Karpas-422 (cell line): ENCODE measurements at places on chromosomes 2 and 18.

- H3K36me3 ChIP-seq: no peaks in the 10 kb centered on the region
- DNase-seq: no peak
- H3K4me1 ChIP-seq: no peaks in the 10 kb centered on the region
- H3K4me3 ChIP-seq: no peak overlapping the region
- H3K27me3 ChIP-seq: no peaks in the 10 kb centered on the region
These were observed 205.9 kb upstream of the ARL4C start for GRCh38 chr2:234702731-234703225.

- no peak overlapping the region for H3K4me3 ChIP-seq
- H3K27me3 ChIP-seq: no peaks in the 10 kb centered on the region
- no peak for DNase-seq
- H3K4me1 ChIP-seq: no peaks in the 10 kb centered on the region
These were observed 41.0 kb downstream of the SLC66A3 start for GRCh38 chr2:11196246-11196645.

DNA sequence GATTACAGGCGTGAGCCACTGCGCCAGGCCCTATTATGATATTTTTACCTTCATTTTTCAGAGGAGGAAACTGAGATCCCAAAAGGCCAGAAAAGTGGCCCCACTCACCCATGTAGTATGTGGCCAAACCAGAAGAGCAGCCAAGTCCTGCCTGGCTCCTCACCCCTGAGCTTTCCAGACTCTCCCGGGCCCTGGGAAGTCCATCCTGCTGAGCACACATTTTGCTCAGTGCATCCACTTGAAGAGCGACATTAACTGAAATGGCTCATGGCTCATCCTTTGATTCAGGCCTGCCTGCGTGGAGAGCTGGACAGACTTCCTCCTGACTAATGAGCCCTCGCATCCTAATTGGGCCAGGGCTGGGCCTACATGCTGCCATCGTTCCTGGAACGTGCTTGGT, 9.5 kb upstream of the NGEF start:
- H3K4me1 ChIP-seq: no peaks in the 10 kb centered on the region
- no peak for DNase-seq
- no peaks in the 10 kb centered on the region for H3K27me3 ChIP-seq
- no peak overlapping the region for H3K4me3 ChIP-seq

GRCh38 chr2:237653776-237654558, 26.6 kb downstream of the LRRFIP1 start:
- no peak overlapping the region for H3K4me3 ChIP-seq
- no peak overlapping the region for H3K27ac ChIP-seq
- H3K27me3 ChIP-seq: no peaks in the 10 kb centered on the region
- peaks cover 5% of the 10 kb centered on the region; the same call in 1 of the 2 replicates for H3K4me1 ChIP-seq
- DNase-seq: no peak
- no peaks in the 10 kb centered on the region for H3K36me3 ChIP-seq

DNA sequence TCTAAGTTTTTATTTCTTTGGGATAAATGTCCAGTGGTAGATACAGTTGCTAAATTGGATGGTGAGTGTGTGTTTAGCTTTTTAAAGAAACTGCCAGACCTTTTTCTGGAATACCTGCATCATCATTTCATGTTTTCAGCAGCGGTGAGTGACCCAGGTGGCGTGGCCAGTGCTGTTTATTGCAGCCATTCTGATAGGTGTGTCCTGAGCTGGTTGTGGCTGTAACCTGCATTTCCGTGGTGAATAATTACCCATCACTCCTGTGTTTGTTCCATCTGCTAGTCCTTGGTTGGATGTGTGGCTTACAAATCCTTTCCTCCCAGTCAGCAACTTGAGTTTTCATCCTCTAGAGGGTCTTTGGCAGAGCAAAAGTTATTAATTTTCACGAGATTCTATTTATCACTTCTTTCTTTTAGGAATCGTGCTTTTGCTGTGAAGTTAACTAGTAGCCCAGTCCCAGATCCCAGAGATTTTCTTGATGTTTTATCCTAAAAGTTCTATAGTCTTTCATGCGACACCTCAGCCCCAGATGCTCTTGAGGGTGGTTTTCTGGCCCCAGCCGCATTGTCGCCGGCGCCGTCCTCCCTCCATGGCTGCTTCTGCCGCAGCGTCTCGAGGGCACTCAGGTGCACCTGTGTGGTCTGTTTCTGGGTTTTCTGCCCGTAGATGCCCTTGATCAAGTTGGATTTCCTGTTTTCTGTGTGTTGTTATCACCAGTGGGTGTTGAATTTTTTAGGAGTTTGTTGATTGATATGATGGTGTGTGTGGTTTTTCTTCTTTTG, 44.9 kb downstream of the CTDP1 start:
- no peak overlapping the region for H3K4me3 ChIP-seq
- H3K36me3 ChIP-seq: peaks cover 85% of the 10 kb centered on the region
- H3K27ac ChIP-seq: no peak overlapping the region
- no peaks in the 10 kb centered on the region for H3K27me3 ChIP-seq
- no peaks in the 10 kb centered on the region for H3K4me1 ChIP-seq

- H3K36me3 ChIP-seq: no peaks in the 10 kb centered on the region
- no peaks in the 10 kb centered on the region; the same call in 1 of the 2 replicates for H3K27me3 ChIP-seq
- H3K4me3 ChIP-seq: no peak overlapping the region
- H3K27ac ChIP-seq: no peak overlapping the region
- DNase-seq: no peak
These were observed 68.2 kb downstream of the CCBE1 start for GRCh38 chr18:59628995-59629394.

DNA sequence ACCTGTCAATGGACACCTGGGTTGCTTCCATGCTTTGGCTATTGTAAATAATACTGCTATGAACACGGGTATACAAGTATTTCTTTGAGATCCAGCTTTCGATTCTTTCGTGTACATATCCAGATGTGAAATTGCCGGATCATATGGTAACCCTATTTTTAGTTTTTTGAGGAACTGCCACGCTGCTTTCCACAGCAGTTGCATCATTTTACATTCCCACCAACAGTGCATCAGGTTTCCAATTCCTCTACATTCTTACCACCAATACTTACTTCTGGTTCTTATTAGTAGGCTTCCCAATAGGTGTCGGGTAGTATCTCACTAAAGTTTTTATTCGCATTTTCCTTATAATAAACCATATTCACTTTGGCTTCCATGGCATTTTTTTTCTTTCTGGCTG, 69.6 kb downstream of the PID1 start:
- no peak overlapping the region for H3K4me3 ChIP-seq
- H3K36me3 ChIP-seq: no peaks in the 10 kb centered on the region
- no peak for DNase-seq

DNA sequence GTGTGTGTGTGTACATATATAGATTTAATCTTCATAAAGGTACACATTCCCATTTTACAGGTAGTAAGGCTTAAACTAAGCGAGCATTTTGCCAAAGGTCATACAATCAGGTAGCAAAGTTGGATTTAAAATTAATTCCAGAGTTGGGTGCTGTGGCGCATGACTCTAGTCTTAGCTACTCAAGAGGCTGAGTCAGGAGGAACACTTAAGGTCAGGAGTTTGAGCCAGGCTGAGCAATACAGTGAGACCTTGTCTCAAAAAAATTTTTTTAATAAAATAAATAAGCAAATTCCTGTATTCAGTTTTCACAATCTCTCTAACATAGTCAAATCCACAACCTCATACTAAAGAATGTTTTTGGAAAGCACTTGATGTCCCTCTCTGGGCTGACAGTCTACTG, 111.5 kb upstream of the LDLRAD4 start:
- no peaks in the 10 kb centered on the region for H3K4me1 ChIP-seq
- no peak overlapping the region for H3K4me3 ChIP-seq
- no peak for DNase-seq
- peaks cover 84% of the 10 kb centered on the region for H3K36me3 ChIP-seq
- no peaks in the 10 kb centered on the region for H3K27me3 ChIP-seq
- H3K27ac ChIP-seq: no peak overlapping the region

DNA sequence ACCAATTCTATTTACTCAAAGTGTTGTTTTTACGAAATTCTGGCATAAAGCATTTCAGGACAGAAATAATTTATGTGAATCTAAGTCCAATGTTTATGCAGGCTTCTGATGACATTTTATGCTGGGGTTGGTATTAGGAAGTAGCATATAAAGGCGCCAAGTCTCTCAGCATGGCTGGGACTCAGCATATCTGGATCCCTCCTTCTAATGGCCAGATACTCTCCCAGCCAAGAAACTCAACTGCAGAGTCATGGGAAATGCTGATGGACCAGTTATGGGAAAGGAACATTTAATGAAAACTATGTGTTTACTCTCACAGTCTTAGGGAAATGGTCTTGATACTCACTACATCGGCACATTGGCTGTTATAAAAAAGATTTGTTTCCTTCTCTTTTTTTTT, 392.2 kb downstream of the ARHGAP15 start:
- DNase-seq: no peak
- H3K36me3 ChIP-seq: 0 out of 2 replicates have a peak, but pooled peaks cover 3% of the 10 kb centered on the region
- no peak overlapping the region for H3K4me3 ChIP-seq

- no peak overlapping the region for H3K4me3 ChIP-seq
- no peaks in the 10 kb centered on the region for H3K27me3 ChIP-seq
These were observed 1092.3 kb downstream of the BCL11A start for GRCh38 chr2:59461127-59461526.

DNA sequence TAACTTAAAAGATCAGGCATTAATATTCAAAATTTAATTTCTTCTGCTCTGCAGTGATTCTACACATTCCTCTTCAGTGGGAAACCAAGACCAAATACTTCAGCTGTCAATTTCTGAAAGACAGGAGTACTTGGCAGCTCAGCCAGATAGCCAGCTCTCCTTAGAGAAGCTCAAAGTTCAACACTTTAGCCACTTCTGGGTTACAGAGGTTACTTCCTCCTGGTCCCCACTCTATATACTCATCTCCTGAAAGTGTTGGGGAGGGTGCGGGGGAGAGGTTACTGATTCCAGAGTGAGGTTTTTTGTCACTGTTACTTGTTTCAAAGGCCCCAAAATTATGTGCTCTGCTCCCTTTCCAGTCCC, 4.1 kb downstream of the CYTIP start:
- peak overlapping the region; percentile 80 for H3K4me3 ChIP-seq
- H3K27me3 ChIP-seq: no peaks in the 10 kb centered on the region
- peak overlapping the region; percentile 92 for H3K27ac ChIP-seq
- H3K4me1 ChIP-seq: peaks cover 92% of the 10 kb centered on the region

DNA sequence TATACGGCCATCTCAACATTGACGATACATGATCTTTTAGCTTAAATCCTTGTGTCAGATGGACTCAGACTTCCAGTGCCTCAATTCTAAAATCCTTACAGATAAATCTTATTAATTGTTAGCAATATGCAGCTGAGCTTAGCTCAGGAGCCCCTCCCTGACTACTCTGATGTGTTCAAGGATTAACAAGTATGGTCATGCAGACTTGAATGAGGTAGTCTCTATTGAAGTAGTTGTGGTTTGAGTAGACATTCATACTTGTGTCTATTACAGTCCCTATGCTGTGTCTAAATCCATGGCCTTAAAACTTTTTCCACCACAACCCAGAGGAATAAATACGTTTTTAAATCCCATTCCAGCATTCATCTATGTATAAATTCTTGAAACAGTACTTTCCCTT, 119.5 kb downstream of the NUP35 start:
- no peak overlapping the region for H3K4me3 ChIP-seq
- no peaks in the 10 kb centered on the region for H3K36me3 ChIP-seq
- no peaks in the 10 kb centered on the region for H3K4me1 ChIP-seq
- no peak overlapping the region for H3K27ac ChIP-seq
- H3K27me3 ChIP-seq: no peaks in the 10 kb centered on the region

DNA sequence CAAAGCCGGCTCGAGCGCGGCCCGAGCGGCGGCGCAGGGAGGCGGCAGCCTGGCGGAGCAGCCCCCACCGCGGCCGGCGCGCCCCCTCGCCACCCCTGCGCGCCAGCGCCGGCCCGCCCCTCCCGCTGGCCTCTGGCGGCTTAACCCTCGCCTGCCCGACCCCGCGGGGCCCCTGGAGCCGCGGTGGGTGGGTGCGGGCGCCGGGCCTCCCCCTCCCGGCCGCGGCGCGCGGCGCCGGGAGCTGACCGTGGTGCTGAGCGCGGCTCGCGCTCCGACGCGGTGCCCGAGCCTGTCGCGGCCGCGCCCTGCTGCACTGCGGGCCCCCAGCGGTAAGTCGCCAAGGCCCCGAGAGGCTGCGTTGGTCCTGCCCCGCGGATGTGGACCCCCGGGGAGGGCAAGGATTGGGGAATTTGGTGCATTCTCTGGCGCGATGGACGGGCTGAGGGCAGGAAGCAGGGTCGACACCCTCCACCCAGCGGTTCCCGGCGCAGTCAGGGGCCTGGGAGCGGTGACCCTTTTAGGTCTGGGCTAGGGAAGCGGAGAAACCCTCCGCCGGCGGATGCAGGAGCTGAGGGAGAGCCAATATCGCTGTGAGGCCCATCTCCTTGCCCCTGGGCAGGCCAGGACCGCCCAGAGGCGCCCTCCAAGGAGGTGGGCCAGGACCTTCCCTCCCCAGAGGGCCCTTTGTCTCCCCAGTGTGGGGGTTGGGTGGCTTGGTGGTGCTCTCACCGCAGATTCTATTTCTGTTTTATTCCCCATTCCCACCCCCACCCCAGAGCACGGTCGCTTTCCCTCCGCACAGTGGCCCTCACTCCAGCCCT, 923 bp downstream of the AMER3 start:
- H3K4me3 ChIP-seq: no peak overlapping the region
- no peaks in the 10 kb centered on the region for H3K4me1 ChIP-seq
- no peaks in the 10 kb centered on the region for H3K27me3 ChIP-seq
- DNase-seq: no peak
- no peaks in the 10 kb centered on the region for H3K36me3 ChIP-seq

DNA sequence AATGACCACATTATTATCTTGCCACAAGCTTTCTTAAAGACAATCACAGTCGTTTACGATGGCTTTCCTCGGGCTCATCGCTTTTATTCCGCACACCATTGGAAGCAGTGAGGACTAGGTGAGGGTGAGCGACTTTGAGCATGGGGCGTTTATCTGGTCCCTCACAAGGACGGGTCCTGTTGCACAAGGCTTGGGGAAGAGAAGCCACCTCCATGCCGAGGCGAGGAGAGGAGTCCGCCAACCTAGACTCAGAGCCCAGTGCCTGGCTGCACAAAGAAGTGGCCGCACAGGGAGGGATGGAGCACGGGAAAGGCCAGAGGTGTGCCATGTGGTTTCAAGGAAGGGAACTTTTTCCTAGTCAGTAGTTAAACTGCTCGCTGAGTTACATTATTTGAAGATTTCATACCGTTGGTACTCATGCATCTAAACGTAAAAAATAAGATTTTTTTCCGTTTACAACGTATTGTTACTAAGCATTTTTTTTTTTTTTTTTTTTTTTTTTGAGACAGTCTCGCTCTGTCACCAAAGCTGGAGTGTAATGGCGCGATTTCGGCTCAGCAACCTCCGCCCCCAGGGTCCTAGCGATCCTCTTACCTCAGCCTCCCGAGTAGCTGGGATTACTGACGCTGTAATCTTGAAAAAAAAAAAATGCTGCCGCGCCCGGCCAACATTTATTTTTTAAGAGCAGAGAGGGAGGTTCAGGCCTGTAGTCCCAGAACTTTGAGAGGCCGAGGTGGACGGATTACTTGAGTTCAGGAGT, 849 bp upstream of the CYP27C1 start:
- no peak overlapping the region for H3K4me3 ChIP-seq
- no peaks in the 10 kb centered on the region for H3K36me3 ChIP-seq
- H3K27ac ChIP-seq: no peak overlapping the region
- no peaks in the 10 kb centered on the region for H3K4me1 ChIP-seq

- no peaks in the 10 kb centered on the region for H3K36me3 ChIP-seq
- peaks cover 9% of the 10 kb centered on the region for H3K4me1 ChIP-seq
- no peak overlapping the region for H3K4me3 ChIP-seq
- H3K27me3 ChIP-seq: no peaks in the 10 kb centered on the region
- DNase-seq: no peak
- no peak overlapping the region for H3K27ac ChIP-seq
These were observed 6.2 kb upstream of the KIAA2012 start for GRCh38 chr2:202066875-202067274.
